ENCODE measurements at places on chromosomes 7 and 10.

DNA sequence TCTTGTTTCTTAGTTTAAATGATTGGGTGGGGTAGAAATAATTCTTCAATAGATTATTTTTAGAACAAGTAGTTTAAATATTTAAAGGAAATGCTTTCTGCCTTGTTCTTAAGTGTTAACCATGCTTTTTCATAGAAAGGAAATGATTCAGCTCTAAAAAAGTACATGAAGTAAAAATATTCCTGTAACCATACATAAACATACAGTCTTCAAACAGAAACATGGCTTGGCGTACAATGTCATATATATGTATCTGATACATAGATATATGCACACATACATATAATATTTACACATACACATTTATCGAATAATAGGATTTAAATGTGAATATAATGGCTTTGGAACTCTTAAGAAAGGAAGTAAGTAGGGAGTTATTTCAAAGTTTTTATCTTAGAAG is 84.4 kb downstream of the RUNDC3B start:
- DNase-seq = peak; percentile 55

- no peak for DNase-seq
These were observed 1.8 kb downstream of the STAM start for GRCh38 chr10:17645621-17646345.

GRCh38 chr7:84913731-84914130 is 273.1 kb downstream of the SEMA3D start:
- DNase-seq = peak; percentile 66

DNA sequence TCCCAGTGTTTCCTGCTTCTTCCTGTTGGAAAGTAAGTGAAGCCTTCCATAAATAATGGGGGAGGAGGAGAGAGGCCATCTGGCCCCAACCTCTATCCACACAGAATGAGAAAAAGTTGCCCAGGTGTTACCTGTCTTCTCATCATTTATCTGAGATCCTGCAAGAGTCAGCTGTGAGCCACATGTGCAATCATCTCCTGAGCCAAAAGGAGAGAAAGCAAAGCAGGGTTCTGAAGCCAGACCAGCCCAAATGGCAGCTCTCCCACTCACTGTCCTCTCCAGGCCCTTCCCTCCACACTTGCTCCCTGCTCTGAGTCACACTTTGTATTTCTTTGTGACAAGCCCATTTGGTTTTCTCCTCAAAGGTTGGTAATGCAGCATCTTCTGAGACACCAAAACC is 65.9 kb downstream of the FAM204A start:
- no peak for DNase-seq

GRCh38 chr10:3231951-3232730 is 59.6 kb upstream of the PITRM1 start:
- DNase-seq = peak; percentile 38
